ENCODE measurements at places on chromosomes 3 and 15.

DNA sequence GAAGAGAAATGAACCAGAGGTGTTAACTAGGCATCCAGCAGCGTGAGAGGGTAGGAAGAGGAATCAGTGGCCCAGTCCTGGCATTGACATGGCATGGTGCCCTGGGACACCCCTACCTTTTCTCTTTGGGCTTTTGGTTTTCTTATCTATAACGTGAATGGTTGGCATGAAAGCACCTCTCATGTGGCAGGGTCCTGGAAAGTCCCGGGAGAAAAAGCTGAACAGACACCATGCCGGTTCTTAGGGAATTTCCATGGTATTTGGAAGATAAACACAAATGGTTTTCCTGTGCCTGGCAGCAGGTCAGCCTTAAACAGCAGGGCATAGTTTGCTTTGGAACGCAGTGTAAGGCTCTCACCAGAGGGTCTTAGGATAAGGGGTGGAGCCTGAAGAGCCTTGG lies 15.4 kb downstream of the ARNT2 start:
- DNase-seq, result no peak

DNA sequence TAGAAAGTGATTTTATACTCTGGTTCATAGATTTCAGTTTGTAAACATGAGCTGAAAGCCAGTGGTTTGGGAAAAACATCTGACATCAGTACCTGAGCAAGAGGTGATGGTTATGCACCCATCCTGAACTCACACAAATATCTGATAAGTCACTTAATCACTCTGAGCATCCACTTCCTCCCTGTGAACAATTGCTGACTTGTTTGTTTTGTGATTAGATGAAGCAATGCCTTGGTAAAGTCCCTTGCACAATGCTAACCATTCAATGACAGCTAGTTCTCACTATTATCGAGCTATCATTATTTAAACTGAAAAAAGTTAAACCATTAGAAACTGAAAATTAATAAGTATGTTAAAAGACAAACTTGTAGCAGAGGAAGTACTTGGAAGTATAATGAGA lies 303.0 kb downstream of the PLOD2 start:
- DNase-seq, result no peak

DNA sequence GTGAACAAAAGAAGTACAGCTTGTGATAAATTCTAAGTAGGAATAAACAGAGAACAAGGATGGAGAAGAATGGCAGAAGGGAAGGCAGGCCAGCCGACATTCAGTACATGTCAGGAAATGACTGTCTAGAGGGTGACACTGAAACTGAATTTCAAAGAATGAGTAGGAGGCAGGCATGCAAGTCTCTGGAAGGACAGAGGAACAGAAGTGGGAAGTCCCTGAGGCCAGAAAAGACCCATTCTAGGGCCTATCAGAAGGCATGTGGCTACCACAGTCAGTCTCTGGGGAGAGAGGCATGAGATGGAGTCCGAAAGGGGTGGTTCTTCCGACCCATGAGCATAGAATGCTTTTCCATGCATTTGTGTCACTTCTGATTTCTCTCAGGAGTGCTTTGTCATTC lies 243.5 kb upstream of the UBE2E2 start:
- no peak for DNase-seq

- no peak for DNase-seq
Observed at GRCh38 chr15:78997981-78998499, 53.2 kb upstream of the CTSH start.

- no peak for DNase-seq
Observed at GRCh38 chr3:50327129-50327528, 894 bp downstream of the TUSC2 start.

DNA sequence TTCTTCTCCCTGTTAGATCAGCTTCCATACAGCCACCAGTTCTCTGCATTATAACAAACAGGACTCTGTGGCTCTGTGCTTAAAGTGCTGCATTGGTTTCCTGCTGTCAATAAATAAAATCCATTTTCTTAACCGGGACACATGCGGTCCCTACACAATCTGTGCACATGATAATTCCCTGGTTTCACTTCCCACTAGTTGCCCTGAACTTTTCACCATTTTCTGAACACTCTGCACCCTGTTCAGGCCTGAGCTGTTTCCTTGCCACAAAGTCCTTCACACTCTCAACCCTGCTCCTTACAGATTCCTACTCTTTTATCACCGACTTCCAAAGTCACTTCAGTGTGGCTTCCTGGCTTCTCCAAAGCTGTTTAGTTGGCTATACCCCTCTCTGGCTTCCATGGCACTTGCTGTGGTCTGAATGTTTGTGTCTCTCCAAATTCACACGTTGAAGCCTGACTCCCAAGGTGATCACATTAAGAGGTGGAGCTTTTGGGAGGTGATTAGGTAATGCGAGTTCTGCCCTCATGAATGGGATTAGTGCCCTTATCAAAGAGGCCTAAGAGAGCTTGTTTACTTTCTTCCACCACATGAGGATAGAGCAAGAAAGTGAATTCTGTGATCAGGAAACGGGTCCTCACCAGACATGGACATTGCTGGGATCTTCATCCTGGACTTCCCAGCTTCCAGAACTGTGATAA lies 233.4 kb downstream of the CHST2 start:
- no peak for DNase-seq

All from stimulated activated CD4-positive, alpha-beta T cell treated with anti-CD3 and anti-CD28 coated beads, Interleukin-2, amount 100 ng/mL, for 48 hours (primary cell).